IMR-90 (cell line): ENCODE measurements at places on chromosomes 4 and X.

DNA sequence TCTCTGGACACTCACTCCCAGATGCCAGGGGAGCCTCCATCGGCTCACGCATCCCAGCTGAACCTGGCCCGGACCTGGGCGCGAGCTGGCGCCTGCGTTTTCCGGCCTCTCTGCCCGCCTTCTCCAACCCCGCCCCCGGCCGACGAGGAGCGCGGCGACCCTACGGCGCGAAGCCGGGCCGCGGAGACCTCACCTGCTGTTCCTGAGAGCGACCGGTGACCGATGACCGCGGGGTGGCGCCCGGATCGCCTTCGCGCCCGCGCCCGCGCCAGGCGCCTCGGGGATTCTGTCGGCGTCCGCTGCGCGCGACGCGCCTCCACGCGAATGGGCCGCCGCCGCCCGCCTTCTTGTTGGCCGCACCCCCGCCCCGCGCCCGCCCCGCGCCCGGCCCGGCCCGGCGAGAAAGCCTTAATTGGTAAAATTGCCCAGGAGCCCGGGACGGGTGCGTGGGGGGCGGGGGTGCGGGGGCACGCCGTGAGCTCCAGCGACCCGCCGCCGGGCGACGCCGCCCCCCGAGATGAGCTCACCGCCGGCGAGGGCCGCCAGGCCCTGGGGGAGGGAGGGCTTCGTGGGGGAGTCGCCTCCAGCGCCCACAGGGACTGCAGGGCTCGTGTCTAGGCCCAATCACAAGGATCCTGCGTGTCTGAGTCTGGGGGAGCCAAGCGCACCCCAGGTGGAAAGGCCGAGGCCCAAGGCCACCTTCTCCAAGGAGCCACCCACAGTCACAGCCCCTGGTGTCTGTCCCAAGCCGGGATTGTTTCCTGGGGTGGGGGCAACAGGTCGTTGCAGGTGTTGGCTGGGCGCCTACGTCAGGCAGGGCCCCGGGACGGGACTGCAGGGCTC lies at the start of gene FLNA:
TSS of gene FLNA (minus strand) at position 322 of the 843 bp plus-strand sequence. CDS start 3,389 bp downstream, outside the sequence.
- H3K4me1 ChIP-seq: peaks cover 10% of the 10 kb centered on the region
- no peak for DNase-seq
- H3K36me3 ChIP-seq: peaks cover 9% of the 10 kb centered on the region
- peak within 1 kb of the TSS; percentile 97 for H3K27ac ChIP-seq
- H3K4me3 ChIP-seq: peak within 1 kb of the TSS; percentile 90

GRCh38 chr4:5050520-5051277 lies 581 bp upstream of the STK32B start:
- peak overlapping the region; percentile 53 for H3K4me3 ChIP-seq
- peak overlapping the region; percentile 61 for H3K27ac ChIP-seq
- DNase-seq: peak; percentile 83
- H3K36me3 ChIP-seq: no peaks in the 10 kb centered on the region
- no peaks in the 10 kb centered on the region for H3K27me3 ChIP-seq

DNA sequence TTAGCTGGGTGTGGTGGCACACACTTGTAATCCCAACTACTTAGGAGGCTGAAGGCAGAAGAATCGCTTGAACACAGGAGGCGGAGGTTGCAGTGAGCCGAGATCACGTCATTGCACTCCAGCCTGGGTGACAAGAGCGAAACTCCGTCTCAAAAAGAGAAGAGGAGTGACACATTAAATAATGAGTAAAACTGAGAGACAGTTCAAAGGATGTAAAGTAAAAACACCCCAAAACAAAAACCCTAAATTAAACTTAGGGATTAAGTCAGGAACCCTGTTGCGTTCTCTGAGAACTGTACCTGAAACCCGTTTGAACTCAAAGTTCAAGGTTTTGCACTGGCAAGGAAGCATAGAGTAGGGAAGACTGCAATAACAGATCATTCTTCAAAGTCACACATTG lies 141.7 kb downstream of the BRWD3 start:
- no peak for DNase-seq
- no peaks in the 10 kb centered on the region for H3K36me3 ChIP-seq
- no peaks in the 10 kb centered on the region for H3K4me1 ChIP-seq
- H3K27me3 ChIP-seq: no peaks in the 10 kb centered on the region
- H3K27ac ChIP-seq: no peak overlapping the region

- H3K27me3 ChIP-seq: peaks cover 7% of the 10 kb centered on the region; the same call in 1 of the 2 replicates
- H3K4me1 ChIP-seq: no peaks in the 10 kb centered on the region
- DNase-seq: no peak
- no peaks in the 10 kb centered on the region for H3K36me3 ChIP-seq
- no peak overlapping the region for H3K27ac ChIP-seq
These were observed 460.3 kb downstream of the MID1IP1 start for GRCh38 chrX:39261446-39262147.

- H3K27me3 ChIP-seq: no peaks in the 10 kb centered on the region
- peaks cover 25% of the 10 kb centered on the region for H3K4me1 ChIP-seq
- no peak overlapping the region for H3K27ac ChIP-seq
- H3K4me3 ChIP-seq: no peak overlapping the region
- no peaks in the 10 kb centered on the region for H3K36me3 ChIP-seq
- peak; percentile 55 for DNase-seq
These were observed 52.6 kb downstream of the FNIP2 start for GRCh38 chr4:158821228-158821971.

GRCh38 chr4:73735231-73735630 lies 5.1 kb upstream of the CXCL8 start:
- H3K27ac ChIP-seq: peak overlapping the region; percentile 33; the same call in 1 of the 2 replicates
- no peaks in the 10 kb centered on the region for H3K27me3 ChIP-seq
- H3K4me1 ChIP-seq: peaks cover 5% of the 10 kb centered on the region
- H3K36me3 ChIP-seq: no peaks in the 10 kb centered on the region
- no peak overlapping the region for H3K4me3 ChIP-seq
- peak; percentile 79 for DNase-seq
